ENCODE measurements at places on chromosomes 1 and 21. TPM values are rescaled to one million over a fixed set of nuclear protein-coding genes. Genes with fewer than 3 reads are reported as not detected.

GRCh38 chr1:174837386-174837785 is 162.4 kb upstream of the CACYBP start:
- ATAC-seq: no peak

AK5 gene
- total RNA-seq: not detected

- peak; percentile 94 for ATAC-seq
Measured at GRCh38 chr1:55204997-55205396, 10.2 kb downstream of the USP24 start.

DNA sequence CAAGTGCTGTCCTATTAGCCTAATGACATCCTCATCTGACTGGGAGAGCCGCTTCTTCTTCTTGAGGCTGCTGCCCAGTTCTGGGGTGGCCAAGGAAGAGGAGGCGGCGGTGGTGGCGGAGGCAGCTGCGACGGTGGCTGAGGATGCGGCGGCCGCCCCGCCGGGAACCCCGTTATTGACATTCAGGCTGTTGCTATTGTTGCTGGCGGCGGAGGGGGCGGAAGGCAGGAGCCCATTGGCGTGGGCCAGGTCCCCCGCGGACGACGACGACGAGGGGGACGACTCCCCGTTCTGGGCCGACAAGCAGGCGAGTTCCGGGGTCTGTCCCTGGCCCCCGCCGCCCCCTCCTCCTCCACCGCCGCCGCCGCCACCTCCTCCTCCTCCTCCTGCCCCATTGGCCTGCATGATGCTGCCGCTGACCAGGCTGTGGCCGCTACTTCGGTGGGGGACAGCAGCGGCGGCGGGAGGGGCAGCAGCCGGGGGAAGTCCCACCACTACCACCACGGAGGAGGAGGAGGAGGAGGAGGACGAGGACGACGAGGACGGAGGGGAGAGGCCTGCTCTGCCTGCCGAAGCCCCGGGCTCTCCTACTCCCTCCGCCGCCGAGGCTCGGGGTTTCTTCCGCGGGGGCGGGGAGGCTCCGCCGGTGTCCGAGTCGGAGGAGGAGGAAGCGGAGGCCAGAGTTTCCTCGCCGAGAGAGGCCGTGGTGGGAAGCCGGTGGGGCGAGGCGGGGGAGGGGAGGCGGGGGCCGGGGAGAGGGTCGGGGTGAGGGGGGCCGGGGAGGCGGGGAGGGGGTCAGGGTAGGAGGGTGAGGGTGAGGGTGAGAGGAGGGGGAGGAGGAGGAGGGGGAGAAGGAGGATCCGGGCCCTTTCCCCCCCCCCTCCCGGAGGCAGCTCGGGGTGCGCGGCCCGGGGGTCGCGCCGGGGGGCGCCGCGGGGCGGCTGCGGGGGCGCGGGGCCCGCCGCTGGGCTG is 610 bp downstream of the WDR26 start:
- ATAC-seq: peak; percentile 8

GRCh38 chr1:27782950-27783349 is 9.9 kb downstream of the STX12 start:
- no peak for ATAC-seq

CNIH3 gene
- total RNA-seq: 3.0 TPM

TMOD4 gene
- total RNA-seq: 0.82 TPM

DNA sequence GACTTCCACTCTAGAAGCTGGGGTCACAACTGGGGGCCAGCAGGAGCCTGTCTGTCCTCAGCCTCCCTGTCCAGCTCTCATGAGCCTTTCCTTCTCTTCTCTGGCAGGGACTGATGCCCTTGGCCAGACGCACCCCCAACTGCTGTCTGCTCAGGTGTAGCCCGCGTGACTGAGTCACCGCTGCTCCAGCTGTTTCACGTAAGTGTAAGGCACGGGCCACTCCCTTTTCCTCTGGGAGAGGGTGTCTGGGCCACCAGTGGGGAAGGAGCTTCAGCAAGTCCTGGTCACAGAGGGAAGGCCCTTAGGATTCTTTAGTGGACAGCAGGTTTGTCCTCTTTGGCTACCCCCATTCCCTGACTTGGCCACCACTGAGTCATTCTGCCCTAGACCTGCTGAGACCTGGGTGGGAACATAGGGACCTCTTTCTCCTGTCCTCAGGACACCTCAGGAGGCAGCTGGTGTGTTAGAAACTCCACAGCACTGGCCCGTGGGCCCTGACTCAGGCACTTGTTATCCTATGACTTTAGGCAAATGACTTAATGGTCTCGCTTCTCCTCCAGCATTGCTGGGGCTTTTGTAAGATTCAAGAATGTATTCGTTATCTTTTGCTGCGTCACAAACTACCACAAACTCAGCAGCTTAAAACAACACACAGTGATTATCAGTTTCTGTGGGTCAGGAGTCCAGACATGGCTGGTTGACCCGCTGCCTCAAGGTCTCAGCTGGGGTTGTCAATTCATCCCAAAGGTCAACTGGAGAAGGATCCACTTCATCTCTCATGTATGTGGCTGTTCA is 64.8 kb downstream of the FAM163A start:
- ATAC-seq: no peak

ARV1 gene
- 8.9 TPM for total RNA-seq

- ATAC-seq: no peak
Measured at GRCh38 chr1:31501505-31501904, 74.8 kb upstream of the TINAGL1 start.

DNA sequence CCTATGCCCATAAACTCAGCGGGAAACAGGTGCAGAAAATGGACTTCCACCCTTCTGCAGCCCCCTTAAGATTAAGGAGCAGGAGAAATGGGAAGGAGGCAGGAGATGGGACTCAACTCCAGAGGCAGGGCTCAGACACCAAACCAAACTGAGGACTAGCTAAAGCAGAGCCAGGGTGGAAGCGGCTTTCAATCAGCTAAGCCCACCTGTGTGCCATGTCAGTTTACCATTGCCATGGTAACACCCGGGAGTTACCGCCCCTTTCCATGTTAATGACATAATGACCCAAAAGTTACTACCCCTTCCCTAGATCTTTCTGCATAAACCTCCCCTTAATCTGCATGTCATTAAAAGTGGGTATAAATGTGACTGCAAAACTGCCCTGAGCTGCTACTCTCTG is 653.5 kb downstream of the PTPRU start:
- ATAC-seq: no peak

DNA sequence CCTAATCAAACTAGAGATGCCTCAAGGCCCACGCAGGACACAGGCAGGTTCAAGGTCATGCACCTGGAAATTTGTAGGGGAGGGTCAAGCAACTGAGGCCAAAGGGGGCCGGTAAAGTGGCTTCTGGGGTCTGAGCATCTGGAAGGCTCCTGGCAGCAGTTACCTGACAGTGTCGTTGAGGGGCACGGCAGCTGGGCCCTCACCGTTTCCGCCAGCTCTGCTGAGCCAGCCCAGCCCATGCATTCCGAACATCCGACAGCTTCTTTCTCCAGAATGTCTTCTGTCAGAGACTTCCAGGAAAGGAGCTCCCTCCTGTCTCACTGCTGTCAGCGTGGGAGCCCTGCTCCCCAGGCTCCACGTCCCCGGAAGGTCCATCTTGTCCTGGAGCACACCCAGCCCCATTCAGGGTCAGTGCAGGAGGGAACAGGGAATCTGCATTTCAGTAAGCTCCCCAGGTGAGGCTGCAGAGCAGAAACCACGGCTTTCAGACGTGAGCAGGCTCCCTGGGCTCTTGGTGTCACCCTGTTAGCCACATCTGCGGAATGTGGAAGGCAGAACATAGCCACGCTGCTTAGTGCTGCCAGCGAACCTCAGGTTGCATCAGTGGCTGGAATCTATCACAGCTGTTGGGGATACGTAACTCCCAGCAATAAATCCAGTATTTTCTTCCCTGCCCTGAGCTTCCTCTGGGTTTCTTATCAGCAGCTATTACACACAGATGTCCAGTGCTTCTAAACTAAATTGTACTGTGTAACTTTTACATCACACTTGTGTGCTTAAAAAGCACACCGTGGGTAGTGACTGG is 36.3 kb upstream of the FAM3B start:
- no peak for ATAC-seq

- peak; percentile 95 for ATAC-seq
Measured at GRCh38 chr1:100132566-100133477, at the start of the genes SASS6 and TRMT13. SASS6 (minus strand) TSS chr1:100132930; CDS start chr1:100132814, 116 bp downstream. TRMT13 (plus strand) TSS chr1:100133163; CDS start chr1:100133169, 6 bp downstream.

GRCh38 chr1:65434255-65434654 is 13.8 kb downstream of the LEPR start:
- ATAC-seq: no peak

RGSL1 gene
- total RNA-seq: not detected

- no peak for ATAC-seq
Measured at GRCh38 chr21:15020797-15021196, 44.0 kb downstream of the NRIP1 start.

GPN2 gene
- total RNA-seq: 44.8 TPM

- no peak for ATAC-seq
Measured at GRCh38 chr1:193726722-193727121, 540.3 kb upstream of the B3GALT2 start.

GRCh38 chr21:35556536-35556935 is 503.8 kb downstream of the SETD4 start:
- no peak for ATAC-seq

GRCh38 chr1:70382682-70383081 is 28.2 kb upstream of the ANKRD13C start:
- no peak for ATAC-seq

ANKRD35 gene
- total RNA-seq: 0.56 TPM

- ATAC-seq: no peak
Measured at GRCh38 chr1:6056572-6056948, 10.9 kb downstream of the KCNAB2 start.

CENPL gene
- 25.5 TPM for total RNA-seq

DNA sequence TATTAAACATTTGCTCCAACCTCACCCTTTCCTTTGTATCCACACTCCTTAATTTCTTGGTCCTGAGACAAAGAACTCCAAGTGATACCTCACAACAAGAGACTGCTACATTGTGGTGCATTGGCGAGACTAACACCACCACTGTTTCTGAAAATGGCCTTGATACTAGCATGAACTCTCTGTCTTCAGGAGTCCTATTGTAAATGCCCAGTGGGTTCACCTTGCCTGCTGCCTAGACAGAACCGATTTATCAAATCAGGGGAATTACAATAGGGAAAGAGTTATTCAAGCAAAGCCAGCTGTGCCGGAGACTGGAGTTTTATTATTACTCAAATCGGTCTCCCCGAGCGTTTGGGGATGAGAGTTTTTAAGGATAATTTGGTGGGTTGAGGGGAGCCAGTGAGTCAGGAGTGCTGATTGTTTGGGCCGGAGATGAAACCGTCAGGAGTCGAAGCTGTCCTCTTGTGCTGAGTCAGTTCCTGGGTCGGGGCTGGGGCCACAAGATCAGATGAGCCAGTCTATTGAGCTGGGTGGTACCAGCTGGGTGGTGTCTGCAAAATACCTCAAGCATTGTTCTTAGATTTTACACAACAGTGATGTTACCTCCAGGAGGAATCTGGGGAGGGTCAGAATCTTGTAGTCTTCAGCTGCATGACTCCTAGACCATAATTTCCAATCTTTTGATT is 83.1 kb downstream of the DESI2 start:
- no peak for ATAC-seq
